ENCODE measurements at places on chromosomes 11 and 22.

DNA sequence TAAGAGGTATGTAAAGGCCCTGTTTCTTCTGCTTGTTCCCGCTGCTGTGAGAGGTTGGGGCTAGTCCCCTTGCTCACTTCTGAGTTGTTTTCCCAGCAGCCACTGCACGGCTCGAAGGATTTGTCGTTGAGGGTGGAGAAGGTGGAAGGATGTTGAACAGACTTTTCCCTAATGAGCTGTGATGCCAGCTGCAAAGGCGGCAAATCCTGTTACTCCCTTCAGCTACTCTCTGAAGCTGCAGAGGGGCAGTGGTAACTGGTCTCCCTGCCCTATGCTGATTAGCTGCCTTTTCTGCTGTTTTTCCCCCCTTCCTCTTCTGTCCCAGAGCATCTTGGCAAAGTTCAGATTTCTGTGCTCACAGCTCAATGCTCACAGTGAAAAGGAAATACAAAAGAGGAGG lies 90.4 kb upstream of the SLC25A18 start:
- DNase-seq, result no peak

GRCh38 chr11:62721994-62722393 lies 5.3 kb downstream of the HNRNPUL2 start:
- no peak for DNase-seq

DNA sequence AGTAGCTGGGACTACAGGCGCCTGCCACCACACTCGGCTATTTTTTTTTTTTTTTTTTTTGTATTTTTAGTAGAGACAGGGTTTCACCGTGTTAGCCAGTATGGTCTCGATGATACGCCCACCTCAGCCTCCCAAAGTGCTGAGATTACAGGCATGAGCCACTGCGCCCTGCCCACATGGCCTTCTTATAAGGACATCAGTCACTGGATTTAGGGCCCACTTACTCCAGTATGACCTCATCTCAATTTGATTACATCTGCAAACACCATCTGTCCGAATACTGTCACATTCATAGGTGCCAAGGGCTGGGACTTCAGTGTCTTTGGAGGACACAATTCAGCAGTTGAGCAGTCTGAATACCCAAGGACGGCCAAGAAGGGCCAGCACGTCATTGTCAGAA lies 8.2 kb upstream of the PRR5 start:
- DNase-seq, result no peak

DNA sequence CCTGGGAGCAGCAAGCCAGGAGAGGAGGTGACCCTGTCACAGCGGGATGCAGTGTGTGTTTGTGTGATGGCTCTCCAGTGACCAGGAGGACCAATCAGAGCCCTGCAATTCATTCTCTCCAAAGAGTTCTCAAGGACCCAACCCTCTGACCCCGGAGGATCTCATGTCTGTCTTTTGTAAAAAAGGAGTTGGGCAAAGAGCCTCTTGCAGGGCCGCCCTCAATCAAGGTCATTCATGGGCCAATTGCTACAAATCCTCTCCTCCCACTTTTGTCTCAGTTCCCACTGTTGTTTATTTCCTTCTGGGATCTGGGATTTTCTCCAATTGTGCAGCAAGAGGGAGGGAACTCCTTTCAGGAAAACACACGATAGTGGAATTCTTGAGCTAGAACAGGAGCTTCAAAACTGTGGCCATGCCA lies 4.0 kb downstream of the TECTA start:
- no peak for DNase-seq

GRCh38 chr11:1953489-1954266 lies 6.5 kb downstream of the MRPL23 start:
- no peak for DNase-seq

- DNase-seq, result no peak
Measured at GRCh38 chr11:26676641-26677040, 45.2 kb downstream of the SLC5A12 start.

DNA sequence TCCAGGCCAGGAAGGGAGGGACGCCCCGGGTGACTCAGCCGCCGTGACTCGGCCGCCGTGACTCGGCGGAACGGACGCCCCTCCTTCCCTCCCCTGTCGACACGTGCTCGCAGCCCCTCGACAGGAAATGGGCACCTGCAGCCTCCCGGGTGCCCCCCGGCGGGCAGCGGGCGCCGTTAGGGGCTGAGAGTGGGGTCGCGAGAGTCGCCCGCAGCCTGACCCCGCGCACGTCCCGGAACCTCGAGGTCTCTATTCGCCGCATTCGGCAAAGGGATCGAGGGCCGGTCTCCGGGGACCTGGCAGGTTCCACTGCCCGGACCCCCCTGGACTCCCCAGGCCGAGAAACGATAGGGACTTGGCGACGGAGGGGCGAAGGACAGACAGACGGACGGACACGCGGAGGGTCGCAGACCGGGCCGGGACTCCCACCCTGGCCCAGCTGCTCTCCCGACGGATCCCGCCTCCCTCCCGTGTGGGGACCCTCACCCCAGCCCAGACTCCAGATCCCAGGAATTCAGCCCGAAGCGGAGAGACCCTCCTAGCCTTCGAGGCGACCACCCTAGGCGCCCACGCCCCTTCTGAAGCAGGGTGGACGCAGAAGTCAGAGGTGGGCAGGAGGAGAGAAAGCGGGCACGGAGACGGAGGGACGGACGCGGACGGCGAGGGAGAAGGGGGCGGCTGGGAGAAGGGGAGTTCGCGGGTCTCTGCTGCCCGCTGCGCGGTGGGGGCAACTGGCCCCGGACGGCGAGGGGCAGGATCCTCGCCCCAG lies 648 bp downstream of the FOSL1 start:
- DNase-seq, result peak; percentile 54

DNA sequence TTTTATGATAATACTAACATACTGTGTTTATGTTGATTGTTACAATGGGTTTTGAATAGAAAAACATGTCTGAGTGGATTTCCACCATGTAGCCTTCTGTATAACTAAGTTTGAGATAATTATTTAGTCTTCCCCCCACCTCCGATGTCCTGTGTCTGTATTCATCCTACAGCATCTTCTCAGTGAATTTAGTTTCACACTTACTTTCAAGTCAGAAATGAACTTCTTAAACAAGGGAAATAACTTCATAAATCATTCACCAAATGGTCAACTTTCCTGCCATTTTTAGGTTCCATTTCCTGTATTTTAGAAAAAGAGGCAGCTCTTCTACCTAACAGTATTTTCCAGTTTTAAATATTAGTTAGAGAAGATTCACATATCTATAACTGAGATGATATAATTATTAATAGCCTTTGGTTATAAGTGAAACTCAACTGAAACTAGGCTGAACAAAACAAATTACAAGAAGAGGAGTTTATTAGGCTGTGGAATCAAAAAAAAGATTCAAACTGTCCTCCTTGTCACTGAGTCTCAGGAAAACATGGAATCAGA lies 3.5 kb downstream of the OR51B5 start:
- DNase-seq, result no peak

DNA sequence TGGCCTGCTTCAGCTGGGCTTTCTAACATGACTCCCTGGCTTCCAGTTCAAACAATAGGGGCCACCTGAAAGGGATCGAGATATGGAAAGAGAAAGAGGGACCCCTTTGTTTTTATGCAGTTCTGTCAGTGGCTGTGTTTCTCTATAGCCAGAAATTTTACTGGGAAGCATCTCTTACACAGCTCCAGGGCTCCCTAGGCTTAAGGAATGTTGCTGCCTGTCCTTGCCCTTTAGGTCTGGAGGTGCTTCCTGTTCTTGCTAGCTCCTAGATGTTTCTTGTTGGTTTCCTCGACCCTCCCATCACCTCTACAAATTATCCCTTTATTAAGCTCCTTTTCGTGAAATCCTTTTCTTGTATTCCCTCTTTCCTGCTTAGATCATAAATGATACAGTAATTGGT lies 21.8 kb upstream of the OR56A1 start:
- DNase-seq, result no peak

GRCh38 chr11:9787981-9788521 lies 124.2 kb downstream of the SWAP70 start:
- no peak for DNase-seq

DNA sequence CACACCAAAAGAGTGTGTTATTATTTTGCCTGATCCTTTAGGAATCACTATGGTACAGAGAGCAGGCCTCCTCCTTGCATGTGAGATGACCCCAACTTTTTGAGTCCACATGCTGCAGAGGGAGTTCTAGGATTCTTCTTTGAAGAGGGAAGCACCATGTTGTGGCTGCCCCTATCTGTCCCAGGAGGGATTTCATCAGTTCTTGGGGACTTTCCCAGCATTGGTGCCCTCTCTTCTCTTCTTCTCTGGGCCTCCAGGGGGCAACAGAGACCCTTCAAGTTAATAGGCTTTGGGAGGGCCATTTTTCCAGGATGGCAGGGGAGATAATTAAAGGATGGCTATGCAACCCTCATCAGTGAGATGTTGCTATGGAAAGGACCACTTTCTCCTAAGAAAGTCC lies 3.6 kb downstream of the MMP1 start:
- no peak for DNase-seq
